AG09319 (cell line): ENCODE measurements at places on chromosomes 7 and 10.
A peak's percentile ranks its signal among the peaks of the same experiment; 100 is the strongest.

- no peak for DNase-seq
Observed at GRCh38 chr10:2619916-2620315, 447.4 kb upstream of the PFKP start.

DNA sequence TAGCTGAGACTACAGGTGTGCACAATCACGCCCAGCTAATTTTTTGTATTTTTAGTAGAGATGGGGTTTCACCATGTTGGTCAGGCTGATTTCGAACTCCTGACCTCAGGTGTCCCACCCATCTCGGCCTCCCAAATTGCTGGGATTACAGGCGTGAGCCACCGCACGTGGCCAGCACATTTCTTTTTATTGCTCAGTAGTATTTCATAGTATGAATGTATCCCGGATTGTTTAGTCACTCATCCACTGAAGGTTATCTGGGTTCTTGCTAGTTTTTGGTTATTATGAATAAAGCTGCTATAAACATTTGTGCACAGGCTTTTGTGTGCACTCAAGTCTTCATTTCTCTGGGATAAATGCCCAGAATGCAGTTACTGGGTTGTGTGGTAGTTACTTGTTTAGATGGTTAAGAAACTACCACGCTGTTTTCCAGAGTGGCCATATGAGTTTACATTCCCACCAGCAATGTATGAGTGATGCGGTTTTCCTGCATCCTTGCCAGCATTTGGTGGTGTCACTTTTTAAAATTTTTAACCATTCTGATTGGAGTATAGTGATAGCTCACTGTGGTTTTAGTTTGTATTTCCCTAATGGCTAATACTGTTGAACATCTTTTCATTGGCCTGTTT, 275.8 kb upstream of the LYZL1 start:
- DNase-seq: no peak

DNA sequence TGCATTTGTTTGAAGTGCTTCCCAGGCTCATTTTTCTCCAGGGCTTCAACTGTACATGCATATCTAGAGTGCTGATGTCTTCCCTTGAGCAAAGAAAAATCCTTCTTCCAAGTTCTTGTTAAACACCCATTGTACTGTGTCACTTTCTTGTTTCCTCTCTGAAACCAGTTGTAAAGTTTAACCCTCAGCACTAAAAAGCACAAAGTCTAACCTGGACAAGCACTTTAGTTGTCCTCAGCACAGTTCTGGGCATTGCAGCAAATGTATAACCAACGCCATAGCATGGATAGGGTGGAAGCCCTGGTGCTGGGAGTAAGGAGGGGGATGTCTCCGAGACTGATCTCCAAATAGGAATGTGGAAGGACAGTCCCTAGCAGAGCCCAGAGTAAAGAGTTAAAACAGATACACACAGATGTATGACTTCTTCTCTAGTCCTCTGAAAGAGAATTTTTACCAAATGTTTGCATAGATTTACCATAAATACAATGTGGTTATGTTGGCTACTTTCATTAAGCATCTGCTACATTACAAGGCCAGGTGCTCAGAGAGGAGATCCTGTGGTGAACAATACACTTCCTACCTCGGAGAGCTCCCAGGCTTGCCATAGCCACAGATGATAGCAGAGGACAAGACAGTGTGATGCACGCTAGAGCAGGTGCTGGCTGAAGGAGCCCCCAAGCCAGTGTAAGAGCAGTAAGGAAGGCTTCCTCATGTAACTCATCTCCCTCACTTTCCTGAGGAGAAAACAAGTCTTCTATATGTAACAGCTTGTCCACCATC, 57.0 kb downstream of the DNAJC12 start:
- no peak for DNase-seq

DNA sequence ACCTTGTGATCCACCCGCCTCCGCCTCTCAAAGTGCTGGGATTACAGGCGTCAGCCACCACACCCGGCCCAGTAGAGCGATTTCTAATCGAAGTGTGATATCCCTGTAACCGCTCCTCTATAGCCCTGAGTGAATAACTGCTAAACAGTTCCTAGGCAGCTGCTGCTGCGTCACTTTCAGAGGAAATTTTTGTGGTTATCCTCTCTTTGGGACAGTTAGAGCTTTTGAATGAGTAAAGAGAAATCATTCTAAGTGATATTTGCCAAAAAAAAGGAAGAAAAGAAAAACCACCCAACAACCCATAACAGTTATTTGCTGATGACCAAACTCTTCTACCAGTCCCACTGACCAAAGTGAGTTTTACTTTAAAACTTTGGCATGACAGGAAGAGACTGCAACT, 59.9 kb downstream of the MKX start:
- DNase-seq: no peak

- peak; percentile 97 for DNase-seq
Observed at GRCh38 chr7:22561321-22561811, 61.4 kb upstream of the STEAP1B start.

DNA sequence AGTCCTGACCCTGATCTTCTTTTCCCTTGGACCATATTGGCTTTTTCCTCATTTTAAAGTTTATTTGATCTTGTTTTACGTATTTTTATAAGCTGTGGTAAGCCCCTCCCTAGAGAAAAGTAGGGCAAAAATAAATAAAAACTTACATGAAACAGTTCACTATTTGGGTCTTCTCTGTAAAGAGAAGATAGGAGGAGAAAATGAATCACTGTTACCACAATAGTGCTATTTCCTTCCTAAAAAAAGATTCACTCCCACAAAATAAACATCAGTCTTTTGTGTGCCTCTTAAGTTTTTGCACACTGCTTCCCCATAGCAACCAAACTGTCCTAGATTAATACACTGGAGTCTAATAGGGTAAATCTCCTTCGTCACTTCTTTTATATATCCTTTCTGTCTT, 1.4 kb upstream of the SVIL start:
- no peak for DNase-seq

DNA sequence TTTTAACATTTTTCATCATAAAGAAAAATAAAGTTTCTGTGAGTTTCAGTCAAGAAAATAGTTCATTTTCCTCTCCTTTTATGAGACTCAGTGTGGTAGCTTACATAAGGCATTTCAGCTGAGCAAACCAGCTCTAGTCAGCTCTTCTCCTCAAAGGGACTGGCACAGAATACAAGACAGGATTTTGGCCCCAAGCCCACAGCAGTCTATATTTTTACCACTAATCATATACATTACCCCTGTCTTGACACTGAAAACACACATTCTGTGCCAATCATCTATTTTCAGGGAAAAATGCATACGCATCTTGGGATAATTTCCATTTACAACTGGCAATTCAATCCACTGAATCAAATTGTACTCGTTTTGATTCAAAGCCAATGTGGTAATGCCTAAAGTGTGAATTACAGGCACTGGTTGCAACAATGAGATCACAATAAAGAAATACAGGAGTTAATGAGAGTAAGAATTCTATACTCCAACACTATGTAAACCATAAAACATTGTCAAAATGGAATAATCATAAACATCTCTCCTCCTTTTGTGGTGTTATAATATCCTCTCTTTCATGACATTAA, 186.4 kb downstream of the CACNA2D1 start:
- DNase-seq: no peak

DNA sequence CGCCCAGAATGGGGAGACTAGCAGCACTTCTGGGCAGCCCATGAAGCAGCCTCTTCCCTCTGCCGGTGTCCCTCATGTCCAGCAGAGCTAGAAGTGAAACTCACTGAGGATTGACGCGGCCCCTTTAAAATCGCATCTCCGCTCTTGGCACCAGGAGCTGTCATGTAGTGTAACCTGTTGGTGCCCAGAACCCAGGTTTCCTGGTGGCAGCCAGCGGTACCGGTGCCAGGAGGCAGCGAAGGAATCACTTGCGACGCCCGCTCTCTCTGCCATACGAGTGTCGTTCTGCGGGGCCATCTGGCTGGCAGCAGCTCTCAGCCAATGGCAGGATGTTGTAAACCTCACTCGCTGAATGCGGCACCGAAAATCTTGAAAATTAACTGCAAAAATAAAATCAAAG, 82.7 kb downstream of the CUX1 start:
- no peak for DNase-seq

- DNase-seq: no peak
Observed at GRCh38 chr10:72250666-72251065, 23.1 kb upstream of the DDIT4 start.

- no peak for DNase-seq
Observed at GRCh38 chr10:8066797-8067196, 12.3 kb downstream of the GATA3 start.

GRCh38 chr7:44709945-44710596, 38.6 kb upstream of the ZMIZ2 start:
- DNase-seq: no peak

DNA sequence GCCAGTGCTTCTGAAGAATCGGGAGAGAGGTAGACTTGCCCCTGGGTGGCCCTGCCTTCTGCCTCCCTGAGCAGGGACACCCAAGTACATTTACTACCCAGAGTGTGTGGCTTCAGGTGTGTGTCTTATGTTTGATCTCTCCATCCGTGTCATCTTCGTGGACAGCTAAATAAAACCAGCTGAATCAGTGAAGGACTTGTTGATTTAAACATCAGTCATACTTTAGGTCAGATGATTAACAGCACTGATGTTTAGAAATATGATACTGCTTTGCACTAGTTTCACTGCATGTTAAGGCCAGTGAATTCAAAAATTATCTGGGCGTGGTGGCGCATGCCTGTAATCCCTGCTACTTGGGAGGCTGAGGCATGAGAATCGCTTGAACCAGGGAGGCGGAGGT, 4.0 kb downstream of the MTG1 start:
- no peak for DNase-seq

GRCh38 chr7:76349313-76349885, 9.4 kb downstream of the YWHAG start:
- no peak for DNase-seq

- no peak for DNase-seq
Observed at GRCh38 chr10:132681858-132682755, 103.8 kb downstream of the NKX6-2 start.

DNA sequence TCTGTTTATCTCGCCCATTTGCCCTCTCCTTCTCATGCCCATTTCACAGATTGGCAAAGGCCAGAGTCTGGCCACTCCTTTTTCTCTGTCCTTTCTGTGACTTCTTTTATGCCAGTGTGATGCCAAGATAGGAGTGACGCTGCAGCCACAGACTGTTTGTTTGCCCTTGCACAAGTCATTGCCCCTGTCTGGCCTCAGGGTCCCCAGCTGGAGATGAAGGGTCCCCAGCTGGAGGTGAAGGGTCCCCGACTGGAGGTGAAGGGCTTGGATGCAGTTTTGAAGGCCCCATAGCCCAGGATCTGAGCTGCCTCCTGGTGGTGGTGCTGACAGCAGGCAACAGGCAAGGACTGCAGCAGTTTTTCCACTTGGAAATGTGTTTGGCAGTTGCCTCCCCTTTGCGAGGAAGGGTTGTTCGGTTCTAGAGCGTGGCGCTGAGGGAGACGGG, 50.8 kb upstream of the SLC29A3 start:
- DNase-seq: no peak

GRCh38 chr7:16066805-16067459, 354.4 kb downstream of the CRPPA start:
- no peak for DNase-seq

DNA sequence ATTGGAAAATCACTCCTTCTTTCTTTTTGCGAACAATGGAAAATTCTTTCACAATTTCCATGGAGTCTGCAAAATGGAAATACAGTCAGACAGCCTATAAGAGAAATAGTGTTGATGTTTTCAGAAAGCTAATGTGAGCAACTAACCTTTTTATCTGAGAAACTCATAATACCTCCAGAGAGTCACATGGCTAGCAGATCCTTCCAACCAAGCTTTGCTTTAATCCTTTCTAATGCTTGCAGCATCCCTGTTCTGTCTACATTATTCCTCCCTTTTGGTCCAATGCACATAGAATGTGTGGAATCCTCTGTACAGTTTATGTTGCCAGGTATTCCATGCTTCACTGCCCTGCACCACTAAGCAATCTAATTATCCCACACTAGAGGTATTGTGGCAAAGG, 717.5 kb upstream of the LRRN3 start:
- DNase-seq: no peak

GRCh38 chr7:132053871-132054270, 497.4 kb upstream of the PODXL start:
- no peak for DNase-seq

DNA sequence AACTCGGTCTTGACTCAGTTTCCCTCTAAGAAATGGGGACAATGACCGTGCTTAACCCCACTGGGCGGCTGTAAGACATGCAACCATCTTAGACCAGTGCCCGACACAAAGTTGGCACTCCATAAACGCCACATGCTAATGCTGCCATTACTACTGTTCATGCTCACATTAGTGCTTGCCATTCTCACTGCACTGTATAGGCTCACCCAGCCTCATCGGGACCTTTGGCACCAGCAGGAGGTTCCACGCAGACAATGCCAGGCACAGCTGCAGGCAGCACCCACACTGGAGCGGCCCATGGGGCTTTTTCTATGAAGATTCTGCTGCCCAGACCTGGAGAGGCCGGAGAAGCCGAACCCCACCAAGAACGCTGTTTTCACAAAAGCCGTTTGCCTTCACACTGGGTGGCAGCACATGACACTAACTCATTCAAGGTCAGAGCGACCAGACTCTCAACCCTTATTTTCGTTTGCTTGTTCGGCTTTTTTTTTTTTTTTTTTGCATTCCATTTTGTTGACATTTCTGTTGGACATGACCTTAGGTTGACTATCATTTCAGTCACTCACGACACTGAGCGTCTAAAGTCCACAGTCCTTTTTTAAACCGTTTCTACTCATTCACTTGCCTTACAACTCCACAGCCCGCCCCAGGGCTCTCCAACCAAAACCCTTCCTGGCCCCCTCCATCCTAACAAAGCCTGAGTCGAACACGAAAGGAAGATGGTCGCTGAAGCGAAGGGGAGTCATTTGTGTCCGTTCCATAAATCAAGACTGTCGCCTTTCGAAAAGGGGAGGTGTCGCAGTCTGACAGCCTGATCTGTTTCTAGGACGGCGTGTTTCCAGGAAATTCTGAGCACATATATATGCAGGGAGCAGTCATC, 124.4 kb upstream of the RNF32 start:
- no peak for DNase-seq

DNA sequence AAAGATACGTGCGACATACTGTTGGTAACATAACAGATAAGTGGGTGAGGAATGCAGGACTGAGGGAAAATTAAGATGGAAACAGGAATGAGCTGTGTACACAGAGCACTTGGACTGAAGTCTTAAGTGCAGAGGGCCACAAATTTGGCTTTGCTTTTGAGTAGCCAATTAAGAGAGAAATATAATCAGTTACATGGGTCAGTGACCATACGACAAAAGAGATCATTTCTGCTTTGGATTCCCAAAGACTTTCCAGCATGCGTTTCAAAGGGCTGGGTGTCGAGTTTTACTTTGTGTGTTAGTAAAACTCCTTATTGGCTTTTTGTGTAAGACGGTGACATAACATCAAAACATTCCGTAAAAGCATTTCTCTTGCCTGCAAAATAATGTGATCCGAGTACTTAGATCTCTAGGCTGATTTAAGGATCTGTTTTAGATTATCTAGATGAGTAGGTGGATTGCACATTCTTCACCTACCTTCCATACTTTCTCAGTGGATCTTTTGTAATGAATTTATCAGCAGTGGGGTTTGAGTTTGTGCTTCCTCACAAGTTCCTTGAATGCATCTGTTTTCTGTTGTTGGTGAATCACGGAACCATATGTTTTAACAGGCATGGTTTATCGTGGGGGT, 7.5 kb downstream of the RABGEF1 start:
- DNase-seq: peak; percentile 61

- no peak for DNase-seq
Observed at GRCh38 chr10:102384053-102384452, 11.5 kb upstream of the NFKB2 start.

GRCh38 chr7:140214075-140214684, 37.4 kb upstream of the KDM7A start:
- DNase-seq: peak; percentile 4

GRCh38 chr7:8343556-8343955, 81.6 kb upstream of the ICA1 start:
- no peak for DNase-seq

GRCh38 chr10:75538144-75538543, 106.7 kb downstream of the LRMDA start:
- DNase-seq: no peak
